ENCODE measurements at places on chromosomes 5 and 9.

DNA sequence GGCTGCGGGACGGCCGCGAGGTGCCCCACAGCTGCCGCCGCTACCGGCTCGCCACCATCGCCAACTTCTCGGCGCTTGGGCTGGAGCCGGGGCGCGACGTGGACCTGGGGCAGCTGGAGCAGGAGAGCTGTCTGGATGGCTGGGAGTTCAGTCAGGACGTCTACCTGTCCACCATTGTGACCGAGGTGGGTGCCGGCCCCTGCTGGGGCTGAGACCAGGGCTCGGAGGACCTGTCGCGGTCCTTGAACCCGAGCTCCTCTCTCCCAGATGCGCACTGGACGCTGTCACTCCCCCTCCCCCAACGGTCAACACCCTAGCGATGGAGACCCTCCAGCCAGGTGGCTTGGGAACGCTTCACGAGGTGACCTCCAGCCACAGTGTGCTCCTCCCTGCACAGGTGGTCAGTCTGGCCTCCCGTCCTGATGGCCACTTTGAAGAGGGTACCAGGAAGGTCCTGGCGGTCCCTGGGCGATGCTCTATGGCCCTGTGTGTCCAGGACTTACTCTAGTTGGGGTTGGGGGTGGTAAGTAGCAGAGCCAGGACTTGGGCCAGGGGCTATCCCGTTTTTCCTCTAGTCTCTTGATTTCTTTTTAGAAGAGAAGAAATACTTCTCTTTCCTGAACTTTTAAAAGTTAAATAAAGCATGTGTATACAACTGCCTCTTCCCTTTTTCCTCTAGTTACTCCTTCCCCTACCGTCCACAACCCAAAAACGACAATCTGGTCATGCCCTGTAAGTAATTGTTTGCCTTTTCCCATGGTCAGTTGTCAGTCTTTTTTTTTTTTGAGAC lies 866 bp downstream of the SLC22A5 start:
- no peak for DNase-seq

GRCh38 chr5:167057665-167058064 lies 1233.8 kb upstream of the WWC1 start:
- no peak for DNase-seq

DNA sequence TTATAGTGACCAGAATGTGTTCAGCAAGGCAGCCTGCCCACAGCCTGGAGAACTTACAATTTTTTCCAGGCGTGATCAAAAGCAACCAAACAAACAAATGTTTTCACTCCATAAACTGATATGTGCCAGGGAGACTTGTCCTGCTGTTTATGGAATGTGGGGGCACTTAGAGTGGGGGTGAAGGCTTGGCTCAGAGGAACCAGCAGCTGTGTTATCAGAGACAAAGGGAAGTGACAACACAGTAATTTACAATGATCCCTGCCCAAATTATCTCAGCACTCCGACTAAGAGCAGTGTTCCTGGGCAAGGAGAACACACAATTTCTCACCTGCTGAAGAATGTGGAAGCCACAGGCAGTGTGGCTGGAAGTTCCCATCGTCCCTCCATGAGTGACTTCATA lies 429.1 kb upstream of the IRX4 start:
- no peak for DNase-seq

GRCh38 chr9:110742741-110743371 lies 74.3 kb downstream of the MUSK start:
- no peak for DNase-seq

DNA sequence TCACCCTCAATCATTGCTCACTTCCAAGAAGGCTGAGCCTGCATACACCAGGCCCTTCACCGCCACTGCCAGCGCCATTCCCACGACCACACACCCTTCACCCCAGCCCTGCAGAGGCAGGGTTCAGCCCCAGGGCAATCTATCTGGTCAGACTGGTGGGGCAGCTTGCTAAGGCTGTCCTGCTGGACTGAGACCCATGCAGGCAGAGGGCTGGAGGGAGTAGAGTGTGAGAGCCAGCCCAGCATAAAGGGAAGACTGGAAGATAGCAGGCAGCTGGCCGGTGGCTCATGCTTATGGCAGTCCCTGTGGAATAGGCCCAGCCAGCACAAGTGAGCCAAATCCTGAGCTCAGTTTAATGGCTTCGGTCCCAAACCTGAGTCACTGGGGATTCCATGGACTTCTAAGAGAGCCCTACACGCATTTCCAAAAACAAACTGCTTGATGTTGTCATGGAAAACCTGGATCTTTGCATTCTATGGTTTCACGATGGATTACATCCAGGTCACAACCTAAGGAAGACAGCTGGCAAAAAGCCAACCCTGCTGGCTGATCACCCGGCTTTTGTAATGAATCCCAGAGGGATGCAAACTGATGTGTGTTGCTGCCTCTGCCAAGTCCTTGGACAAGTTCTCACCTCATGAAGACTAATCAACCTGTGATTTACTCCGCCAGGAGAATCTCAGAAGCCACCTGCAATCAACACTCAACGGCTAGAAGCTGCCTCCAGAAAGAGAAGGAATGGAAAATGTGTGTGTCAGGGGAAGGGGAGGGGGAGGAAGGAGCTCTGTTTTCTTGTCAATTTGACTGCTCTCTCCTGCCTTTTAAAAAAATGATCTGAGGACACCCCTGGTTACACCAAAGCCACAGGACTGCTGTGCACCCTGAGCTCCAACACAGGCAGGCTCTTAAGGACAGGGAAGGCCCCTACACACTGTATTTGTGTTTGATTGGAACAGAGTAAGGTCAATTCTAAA lies 143.6 kb downstream of the LHFPL2 start:
- DNase-seq, result no peak

DNA sequence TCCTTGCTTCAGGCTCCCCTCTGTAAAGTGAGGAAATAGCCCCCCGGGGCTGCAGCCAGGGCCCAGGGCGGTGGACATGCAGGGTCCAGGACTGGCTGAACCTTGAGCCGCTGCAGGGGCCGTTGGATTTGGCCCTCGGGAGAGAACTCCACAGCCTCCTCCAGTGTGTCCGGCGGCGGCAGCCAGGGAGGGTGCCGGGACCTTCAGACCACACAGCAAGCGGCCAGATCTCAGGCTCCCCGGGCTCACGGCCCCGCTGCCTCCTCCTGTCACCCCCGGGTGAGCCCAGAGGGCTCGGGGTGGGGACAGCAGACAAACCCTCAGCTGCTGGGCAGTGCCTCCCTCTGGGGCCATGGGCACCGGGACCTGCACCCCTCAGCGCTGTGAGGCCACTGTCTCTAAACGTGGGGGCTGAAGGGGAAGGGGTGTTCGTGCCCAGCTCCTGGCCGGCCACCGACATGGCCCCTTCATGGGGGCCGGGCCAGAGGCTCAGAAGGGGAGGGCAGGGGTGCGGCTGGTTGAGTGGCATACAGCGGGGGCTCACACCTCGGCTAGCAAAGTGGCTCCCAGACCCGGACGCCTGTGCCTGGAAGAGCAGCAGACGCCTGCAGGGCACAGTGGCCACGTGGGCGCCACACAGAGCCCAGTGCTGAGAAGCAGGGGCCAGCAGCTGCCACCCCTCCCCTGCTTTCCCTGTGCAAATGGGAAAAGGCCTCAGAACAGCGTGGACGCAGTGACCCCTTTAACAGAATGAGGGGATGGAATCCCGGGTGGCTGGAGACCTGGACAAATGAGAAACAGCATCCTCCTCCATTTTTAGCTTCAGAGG lies 19.7 kb downstream of the SLC9A3 start:
- no peak for DNase-seq
